ENCODE measurements at places on chromosomes 16 and 17.

DNA sequence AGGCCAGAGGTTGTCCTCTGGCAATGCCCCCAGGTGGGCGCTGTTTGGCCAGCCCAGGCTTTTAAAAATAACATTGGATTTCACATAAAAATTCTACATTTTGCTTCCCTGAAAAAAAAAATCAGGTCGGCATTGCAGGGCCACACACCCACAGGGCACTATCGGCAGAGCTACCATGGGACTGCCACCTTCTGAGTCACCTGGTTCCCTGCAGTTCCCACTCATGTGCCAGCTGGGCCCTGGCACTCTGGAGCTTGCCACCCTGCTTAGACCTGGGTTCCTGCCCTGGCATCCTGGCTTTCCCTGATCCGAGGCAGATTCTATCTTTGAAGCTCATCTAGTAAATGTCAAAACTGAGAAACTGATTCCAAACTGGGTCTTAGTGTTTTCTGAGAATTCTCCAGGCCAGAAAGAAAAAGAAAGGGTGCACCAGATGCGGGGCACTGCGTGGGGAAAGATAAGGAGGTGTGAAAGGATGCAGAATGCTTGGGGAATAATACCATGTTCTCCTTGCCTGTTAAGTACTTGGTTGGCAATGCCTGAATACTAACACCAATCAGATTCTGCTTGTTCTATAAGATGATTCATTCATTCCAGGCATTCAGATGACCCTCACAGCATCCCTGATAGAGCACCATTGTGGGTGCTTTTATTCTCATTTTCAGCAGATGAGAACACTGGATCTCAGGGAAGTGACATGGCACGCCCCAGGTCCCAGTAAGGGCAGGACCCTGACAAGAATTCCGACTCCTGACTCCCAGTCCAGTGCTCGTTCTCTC, 51.8 kb downstream of the RAI1 start:
- no peak for DNase-seq

DNA sequence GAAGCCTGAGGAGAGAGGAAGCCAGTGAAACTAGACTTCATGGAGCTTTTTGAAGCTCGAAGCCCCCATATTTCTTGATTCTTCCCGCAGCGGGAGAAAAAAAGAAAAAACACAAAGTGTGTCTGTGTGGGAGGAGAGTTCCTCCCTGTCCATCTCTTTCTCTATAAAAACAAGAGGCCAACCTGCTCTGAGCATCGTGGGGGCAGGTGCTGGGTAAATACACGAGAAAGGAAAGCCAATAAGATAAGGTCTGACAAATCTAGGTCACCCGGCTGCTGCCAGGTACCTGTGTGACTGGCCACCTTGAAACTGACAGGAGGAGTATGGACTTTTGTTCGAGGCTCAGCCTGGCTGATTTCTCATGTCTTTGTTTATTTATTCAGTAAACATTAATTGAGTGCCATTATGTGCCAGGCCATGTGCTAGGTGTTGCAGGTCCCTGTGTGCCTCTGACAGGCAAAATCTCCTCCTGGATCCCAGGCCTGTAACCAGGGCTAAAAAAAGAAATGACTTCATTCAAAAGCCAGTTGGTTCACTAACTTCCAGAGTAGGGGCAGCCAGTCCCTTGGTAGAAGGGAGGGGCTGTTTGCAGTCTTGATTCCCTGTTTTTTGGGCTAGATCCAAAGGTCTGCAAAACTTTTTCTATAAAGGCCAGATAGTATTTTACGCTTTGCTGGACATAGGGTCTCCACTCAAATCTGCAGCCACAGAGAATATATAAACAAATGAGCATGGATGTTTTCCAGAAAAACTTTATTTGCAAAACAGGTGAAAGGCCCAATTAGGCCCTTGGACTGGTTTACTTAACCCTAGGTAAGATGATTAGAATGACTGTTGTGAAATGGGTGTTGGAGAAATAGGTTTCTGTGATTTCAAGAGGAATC, 35.6 kb downstream of the YPEL2 start:
- no peak for DNase-seq

DNA sequence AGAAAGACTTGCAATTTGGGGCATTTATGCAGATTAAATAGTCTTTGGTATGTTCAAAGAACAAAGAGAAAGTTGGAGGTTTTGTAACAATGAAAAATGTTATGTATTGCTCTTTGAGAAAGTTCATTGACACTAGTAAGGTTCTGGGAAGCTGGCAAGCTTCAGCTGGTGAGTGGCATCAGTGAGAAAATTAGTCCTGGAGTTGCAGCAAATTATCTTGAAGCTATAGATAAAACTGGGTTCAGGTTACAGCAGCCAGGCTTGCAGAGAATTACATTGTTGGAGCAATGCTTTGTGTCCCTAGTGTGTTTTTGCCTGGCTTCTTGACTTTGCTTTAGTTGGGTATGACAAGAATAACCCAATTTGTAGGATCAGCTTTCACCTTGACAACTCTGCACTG, 221.2 kb downstream of the CDH13 start:
- no peak for DNase-seq

GRCh38 chr17:39753514-39754160, 15.9 kb downstream of the GRB7 start:
- DNase-seq, result peak; percentile 75

DNA sequence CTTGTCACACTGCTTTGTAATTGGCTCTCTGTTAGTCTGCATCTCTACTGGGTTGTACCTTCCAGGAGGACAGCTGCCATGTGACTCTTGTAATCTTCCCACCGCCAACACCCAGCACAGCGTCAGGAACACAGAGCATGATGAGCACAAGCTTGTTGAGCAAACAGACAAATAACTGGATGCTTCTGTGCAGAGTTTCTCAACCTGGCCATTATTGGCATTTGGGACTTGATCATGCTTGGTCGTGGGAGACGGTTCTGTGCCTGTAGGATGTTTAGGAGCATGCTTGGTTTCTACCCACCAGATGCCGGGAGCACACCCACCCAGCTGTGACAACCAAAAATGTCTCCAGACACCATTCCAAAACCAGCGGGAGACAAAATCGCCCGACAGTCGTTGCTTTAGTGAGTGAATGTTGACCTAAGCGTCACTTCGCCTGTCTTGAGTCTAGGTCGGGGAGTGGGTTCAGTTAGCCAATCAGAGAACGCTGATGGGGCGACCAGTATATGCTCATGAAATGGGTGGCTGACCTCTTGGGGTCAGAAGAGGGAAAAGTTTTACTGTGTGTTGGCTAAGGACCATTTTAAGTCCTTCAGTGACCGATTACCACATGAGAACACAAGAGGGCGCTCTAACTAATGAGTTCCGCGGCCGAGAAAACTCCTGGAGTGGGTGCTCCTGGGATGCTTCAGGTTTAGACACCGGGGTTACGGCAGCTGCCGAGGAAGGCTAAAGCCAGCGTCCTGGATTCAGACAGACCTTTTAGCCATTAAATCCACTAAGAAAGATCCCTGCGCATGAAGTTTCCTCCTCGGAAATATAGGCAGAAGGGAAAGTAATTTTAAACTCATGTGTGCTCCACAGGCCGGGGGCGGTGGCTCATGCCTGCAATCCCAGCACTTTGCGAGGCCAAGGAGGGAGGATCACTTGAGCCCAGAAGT, 57.8 kb upstream of the TEX2 start:
- peak; percentile 40 for DNase-seq

GRCh38 chr17:34126965-34127364, 128.1 kb upstream of the CCL2 start:
- no peak for DNase-seq

GRCh38 chr16:3020604-3021448, 658 bp downstream of the TNFRSF12A start:
- DNase-seq, result peak; percentile 59

DNA sequence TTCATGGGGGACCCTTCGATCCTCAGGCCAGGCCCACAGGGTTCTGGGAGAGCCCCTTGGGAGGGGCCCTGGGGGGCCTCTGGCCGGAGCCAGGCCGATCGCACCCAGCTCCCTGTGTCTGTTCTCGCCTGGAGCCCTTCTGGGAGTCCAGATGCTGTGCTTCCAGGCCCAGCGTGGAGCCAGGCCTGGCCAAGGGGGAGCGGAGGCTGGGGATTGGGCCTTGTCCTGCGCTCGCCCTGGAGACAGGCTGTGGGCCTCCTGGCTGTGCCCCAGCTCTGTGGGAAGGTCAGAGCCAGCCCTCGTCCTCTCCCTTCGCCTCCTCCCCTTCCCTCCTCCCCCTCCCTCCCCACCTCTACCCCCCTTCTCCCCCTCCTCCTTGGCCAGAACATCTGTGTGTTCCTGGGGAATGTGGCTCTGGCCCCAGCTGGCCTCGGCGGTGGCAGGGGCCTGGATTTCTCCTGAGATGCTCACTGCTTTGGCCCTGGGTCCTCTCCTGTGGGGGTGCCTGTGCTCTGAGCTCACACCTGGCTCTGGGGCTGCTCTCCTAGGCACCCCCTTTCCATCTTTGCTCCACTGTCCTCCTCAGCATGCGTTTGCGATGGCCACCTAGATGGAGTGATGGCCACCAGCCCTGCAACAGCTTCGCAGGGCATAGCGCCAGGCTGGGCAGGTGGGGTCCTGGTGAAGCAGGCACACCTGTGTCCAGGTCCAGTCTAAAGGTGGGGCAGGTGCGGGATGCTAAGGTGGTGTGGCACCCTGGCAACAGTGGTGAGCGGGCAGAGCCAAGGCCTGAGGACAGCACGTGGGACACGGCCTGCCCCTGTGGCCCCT, 90.6 kb upstream of the CIBAR2 start:
- DNase-seq, result no peak

DNA sequence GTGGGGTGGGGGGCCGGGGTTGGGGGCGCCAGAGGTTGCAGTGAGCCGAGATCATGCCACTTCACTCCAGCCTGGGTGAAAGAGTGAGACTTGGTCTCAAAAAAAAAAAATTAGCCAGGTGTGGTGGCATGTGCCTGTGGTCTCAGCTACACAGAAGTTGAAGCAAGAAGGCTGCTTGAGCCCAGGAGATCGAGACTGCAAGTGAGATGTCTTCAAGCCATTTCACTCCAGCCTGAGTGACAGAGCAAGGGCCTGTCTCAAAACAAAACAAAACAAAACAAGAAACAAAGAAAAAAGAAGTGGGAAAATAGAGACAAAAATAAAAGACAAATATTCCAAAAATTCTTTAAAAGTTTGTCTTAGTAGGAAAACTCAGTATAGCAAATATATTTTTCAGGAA, 135.1 kb upstream of the CORO6 start:
- DNase-seq, result no peak

DNA sequence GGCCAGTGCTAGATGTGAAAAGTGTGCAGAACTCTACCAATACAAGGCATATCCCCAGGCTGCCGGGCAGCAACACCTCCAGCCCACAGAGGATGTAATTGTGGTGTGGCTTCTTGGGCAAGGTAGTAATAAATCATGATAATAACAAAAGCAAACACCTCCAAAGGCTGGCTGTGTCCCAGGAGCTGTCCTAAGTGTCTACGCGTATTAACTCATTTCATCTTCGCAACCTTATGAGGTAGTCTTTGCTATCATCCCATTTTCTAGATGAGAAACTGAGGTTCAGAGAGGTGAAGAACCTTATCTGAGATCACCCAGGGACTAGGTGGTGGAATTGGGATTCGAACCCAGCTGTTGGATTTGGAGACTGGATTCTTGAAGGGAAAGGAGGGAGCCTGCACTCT, 5.3 kb downstream of the PDK2 start:
- DNase-seq, result no peak

DNA sequence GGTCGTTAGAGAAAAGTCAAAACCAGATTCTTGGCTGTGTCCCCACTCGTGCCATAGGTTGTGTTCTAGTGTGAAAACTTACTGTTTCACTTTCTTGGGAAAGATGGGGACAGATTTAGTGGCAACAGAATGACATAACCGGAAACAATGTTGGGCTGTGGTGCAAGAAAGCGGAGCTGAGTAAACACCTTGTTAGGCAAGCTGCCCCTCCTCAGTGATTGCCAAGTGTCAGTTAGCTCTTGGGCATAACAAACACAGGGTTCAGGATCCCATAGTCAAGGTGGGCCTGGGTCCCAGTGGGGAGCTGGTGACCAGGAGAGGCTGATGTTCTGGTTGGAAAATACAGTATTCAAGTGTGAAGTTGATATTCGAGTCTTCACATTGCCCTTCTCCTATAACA, 15.4 kb downstream of the UBN1 start:
- no peak for DNase-seq

DNA sequence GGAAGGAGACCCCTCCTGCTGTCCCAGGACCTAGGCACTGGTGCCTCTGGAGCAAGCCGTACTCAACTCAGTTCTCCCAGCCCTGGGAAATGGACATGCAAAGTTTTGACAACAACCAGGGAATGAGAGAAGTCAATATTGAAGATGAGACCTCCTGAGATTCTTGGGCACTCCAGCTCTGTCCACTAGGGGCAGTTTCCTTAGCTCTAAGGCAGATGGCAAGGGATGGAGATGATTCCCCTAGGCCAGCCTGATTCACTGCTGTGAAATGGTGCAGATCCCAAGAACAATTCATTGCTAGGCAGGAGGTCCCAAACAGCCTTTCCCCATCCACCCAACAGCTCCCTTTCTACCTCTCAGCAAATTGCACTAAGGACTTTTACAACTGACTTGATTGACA, 20.5 kb upstream of the SDR42E2 start:
- DNase-seq, result no peak

GRCh38 chr16:81451753-81452680, 7.4 kb downstream of the CMIP start:
- no peak for DNase-seq
